ENCODE measurements at places on chromosomes 16 and 17. TPM values are rescaled to one million over a fixed set of nuclear protein-coding genes. Genes with fewer than 3 reads are reported as not detected.

- no peaks in the 10 kb centered on the region for H3K36me3 ChIP-seq
- H3K4me3 ChIP-seq = no peak overlapping the region
- H3K27me3 ChIP-seq = no peaks in the 10 kb centered on the region
- H3K4me1 ChIP-seq = peaks cover 13% of the 10 kb centered on the region
Measured at GRCh38 chr16:1526608-1527555, 6.6 kb upstream of the TMEM204 start.

- no peaks in the 10 kb centered on the region for H3K36me3 ChIP-seq
- peaks cover 23% of the 10 kb centered on the region for H3K27me3 ChIP-seq
- no peak overlapping the region for H3K4me3 ChIP-seq
- no peak overlapping the region for H3K27ac ChIP-seq
Measured at GRCh38 chr16:23160082-23160481, 10.8 kb upstream of the USP31 start.

DNA sequence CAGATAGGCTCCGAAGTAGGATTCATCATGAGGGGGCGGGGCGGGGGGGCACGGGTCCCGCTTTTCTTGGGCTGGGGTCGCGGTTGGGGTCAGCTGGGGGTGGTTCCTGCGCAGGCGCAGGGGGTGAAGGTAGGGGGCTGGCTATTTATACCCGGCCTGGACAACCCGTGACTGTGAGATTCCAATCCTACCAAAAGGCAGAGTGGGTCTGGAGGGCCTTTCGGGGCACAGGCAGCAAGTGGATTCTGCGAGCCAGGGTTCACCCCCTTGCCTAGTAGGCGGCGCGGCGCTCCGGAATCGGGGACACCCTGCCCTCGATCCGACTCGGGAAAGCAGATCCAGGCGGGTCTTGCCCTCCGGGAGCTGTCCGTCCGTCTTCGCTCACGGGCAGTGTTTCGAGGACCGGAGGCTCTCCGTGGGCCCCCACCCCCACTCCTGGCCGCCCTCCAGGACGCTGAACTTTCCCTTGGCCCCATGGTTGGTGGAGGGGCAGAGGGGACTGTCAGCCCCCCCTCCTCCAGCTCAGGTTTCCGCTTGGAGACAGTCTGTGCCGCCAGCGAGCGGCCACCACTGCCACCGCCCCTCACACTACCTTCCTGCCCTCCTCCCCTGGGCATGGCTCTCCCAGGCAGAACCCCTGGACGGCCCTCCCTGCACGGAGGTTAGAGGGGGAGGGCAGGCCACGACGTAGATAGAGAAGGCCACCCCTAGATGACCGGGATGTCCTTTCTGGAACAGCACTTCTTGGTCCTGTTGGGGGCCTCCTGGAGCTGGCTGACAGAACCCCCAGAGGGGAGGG, 634 bp downstream of the SLC2A4 start:
- H3K36me3 ChIP-seq = no peaks in the 10 kb centered on the region
- H3K27me3 ChIP-seq = peaks cover 6% of the 10 kb centered on the region
- peak overlapping the region; percentile 88 for H3K4me3 ChIP-seq
- no peak for DNase-seq

Gene TNFRSF17
- total RNA-seq = not detected

Gene LRRC75A
- 2.9 TPM for total RNA-seq

Gene TNFRSF12A
- total RNA-seq = 24.0 TPM

Data from type B pancreatic cell (in vitro differentiated cells).